Astrocyte (in vitro differentiated cells and primary cell): ENCODE measurements at places on chromosomes 1 and 21.

GRCh38 chr1:210298936-210299335 is 29.8 kb upstream of the HHAT start:
- DNase-seq, result peak; percentile 41

- DNase-seq, result peak; percentile 81
Observed at GRCh38 chr1:43711524-43712386, 4.4 kb downstream of the ST3GAL3 start.

DNA sequence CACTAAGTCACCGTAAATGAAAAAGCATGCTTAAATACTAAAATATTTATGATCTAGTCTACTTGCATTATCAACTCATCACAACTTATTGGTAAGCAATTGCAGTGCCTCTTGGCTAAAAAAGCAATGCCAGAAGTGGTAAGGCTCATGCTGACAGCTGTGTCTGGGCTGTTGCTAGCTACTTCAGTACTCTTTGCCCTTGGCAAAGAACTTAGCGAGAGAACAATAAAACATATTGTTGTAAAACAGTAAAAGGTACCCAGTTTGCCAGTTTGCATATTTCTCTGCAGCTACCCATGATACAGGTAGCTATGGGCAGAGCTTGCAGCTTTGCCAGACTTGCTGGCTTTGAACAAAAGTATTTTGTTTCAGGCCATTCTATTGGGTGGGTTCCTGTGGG is 73.1 kb downstream of the ATP6V1G3 start:
- DNase-seq, result peak; percentile 2

GRCh38 chr1:27116232-27116631 is 38.7 kb downstream of the SLC9A1 start:
- DNase-seq, result no peak

DNA sequence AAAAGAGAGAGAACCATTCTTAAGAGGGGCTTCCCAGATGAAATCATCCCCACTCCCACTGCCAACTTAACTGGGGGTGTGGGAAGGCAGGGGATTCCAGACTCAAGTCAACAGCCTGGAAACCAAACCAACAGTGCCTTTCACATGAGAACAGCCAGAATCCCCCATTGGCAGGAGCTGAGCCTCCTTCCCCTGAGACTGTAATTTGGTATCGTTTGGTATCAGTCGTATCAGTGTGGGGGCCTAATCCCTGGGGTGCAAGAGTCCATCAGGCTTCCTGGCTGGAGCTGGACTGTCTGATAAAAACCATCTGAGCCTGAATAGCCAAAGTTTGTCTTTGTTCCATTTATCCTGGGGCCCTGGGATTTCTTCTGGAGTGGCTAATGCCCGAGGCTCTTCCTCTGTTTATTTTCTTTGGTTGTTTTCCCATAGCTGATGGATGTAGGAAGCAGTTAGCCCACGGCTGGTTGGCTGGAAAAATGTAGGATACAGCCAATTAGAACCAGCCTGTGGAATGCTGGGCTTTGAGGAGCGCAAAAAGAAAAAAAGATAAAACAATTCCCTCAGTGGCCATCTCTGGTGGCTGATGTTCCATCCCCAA is 84.6 kb downstream of the LAMC2 start:
- DNase-seq, result peak; percentile 90

- DNase-seq, result peak; percentile 75
Observed at GRCh38 chr1:96306809-96307560, 414.6 kb upstream of the PTBP2 start.

- no peak for DNase-seq
Observed at GRCh38 chr1:74457253-74457652, 55.2 kb downstream of the LRRC53 start.

DNA sequence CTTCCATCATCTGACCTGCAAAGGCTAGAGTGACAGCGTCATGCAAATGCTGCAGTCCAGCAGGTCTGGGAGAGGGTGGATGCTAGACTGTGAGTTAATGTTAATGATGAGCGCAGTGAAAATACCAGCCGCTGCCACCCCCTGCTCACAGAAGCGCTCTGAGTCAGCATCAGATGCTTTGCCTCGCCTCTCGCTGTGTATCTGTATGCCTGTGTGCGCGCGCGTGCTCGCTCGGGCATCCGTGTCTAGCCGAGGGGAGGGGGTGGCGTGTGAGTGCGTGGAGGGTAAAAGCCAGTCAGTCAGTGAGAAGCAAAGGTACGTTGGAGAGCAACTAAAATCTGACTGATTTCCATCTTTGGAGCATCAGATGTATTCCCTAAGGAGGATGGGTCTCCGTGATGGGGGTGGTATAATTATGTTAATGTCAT is 858.7 kb downstream of the USP25 start:
- peak; percentile 90 for DNase-seq

DNA sequence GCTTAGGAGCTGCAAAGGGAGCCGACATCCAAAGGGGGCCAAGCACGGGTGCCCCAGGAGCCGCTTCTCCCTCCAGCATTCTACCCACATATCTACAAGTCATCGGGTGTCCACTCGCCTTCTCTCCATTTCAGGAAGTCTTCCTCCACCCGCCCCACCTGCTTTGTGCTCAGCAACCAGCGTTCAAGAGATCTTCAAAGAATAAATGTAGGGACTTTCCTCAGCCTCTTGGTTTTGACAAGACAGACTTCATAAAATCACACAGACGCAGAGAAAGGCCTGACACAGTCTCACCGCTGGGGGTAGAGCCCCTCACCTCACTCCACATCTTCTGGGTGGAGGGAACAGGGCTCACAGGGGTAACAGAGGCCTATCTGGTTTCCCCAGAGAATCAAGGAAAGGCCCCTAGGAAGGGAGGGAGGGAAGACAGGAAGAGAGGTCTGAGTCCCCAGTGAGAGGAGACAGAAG is 49.5 kb downstream of the SSBP3 start:
- no peak for DNase-seq

DNA sequence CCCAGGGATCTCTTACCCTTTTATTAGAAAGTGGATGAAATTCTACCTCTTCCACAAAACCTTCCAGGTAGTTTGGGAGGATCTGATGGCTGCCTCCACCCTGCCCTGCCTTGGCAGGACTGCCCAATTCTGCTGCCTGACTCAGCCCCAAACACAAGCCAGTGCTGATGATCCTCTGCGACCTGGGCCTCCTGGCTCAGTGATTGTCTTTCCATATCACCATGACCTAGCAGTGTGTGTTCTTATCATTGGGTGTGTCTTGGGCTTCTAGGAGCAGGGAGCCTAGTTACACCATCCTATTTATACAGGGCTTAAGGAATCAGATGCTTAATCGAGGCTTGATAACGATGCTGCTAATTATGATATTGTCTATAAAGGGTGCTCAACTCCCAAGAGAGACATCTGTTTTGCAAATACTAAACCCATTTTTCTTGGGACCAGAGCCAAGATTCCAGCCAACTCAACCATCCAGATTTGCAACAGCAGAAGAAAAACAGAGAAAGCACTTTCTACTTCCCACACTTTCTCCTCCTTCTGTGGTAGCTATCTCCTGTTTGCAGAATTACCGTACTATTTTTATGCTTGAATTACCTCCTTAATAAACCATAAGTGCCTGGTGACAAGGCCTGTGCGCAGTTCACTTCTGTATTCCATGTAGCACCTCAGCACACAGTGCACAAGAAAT is 36.5 kb upstream of the KIF21B start:
- DNase-seq, result no peak

DNA sequence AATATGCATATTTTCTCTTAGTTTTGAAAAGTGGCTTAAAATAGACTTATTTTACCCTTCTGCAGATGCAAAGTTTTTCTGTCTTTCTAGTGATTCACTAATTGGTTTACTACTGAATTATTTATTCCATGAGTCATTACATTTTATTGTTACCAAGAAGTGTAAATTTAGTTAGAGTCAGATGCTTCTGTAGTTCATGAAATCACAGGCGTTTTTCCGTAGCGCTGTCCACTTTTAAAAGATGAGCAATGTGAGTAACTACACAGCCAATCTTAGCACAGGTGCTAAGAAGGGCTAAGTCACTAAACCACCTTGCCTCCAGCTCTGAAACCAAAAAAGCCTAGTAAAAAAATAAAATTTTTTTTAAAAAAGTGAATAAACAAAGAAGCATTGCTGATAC is 24.7 kb downstream of the RGS13 start:
- peak; percentile 31 for DNase-seq

- DNase-seq, result no peak
Observed at GRCh38 chr1:2999571-2999970, 21.7 kb upstream of the ACTRT2 start.

- no peak for DNase-seq
Observed at GRCh38 chr1:56081173-56081572, 498.2 kb downstream of the PLPP3 start.

DNA sequence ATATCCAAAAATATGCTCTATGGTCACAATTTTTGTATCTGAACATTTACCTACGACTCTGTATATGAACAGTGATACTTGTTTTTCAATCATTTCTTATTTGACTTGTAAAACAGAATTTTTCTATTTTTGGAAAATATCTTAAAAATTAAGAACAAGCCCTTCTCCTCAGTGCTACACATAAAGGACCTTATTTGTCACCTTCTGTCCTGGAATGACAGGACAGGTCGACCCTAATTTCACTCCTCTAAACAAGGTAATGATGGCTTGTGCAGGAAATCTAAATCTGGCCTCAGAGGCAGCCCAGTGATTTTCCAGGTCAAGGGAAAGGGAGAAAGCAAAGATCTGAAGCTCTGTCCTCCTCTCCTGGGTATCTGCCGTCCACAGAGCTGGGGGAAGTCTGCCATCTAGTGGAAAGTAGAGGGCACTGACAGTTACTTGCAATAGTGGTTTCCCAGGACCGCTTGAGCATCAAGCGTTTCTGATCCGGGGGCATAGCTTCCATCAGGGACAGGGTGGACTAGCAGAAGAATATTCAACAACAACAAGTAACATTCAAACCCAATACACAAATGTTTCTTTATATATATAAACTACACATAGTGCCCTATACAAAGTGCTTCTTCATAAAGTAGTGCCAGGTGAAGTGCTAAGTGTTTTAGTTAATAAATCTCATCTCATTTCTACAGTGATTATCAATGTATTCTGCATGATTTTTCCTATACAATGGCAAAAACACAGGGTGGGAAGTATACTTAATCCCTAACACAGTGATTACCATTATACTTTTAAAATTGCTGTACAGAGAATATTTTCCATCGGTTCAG is 74.6 kb downstream of the SLC25A24 start:
- peak; percentile 41 for DNase-seq

GRCh38 chr1:22936681-22937080 is 36.0 kb downstream of the LACTBL1 start:
- DNase-seq, result no peak
